ENCODE measurements at places on chromosomes 2 and 18. TPM values are rescaled to one million over a fixed set of nuclear protein-coding genes. Genes with fewer than 3 reads are reported as not detected.

GREB1 gene
- total RNA-seq = 0.65 TPM

POTEE gene
- total RNA-seq = 0.50 TPM

DNA sequence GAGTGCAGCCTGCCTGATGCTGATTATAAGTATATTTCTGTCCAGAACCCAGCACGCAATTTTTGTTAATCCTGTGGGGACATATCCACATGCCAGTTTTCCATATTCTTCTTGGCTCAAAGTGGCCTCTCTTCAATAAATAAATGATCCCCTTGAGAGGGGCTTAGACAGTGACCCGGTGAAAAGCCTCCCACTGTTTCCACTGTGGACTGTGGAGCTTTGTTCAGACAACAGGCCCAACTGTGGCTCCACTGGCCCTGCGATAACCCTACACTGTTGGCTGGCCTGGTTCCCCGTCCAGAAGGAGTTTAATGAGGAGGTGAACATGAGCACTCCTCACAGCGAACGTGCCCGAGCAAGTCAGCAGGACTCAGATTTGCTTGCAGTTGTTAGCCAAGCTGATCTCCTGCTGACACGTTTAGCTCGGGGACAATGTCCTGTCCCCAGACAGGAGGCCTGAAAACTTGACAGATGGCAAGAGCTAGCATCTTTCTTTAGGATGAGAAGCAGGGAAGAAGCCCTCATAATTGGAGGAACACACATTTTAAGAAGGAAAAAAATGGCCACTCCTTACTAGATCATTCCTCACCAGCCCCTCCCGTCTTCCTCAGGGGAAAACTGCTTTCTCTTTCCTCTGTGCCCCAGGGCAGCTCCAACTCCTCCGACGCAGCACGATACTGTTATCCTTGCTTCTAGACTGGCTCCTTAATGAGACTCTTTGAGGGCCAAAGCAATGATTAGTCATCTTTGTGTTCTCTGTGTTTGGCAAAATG is 20.0 kb upstream of the MTCL1 start:
- no peak overlapping the region for H3K27ac ChIP-seq
- no peak overlapping the region for H3K4me3 ChIP-seq
- H3K36me3 ChIP-seq = no peaks in the 10 kb centered on the region
- peaks cover 3% of the 10 kb centered on the region for H3K27me3 ChIP-seq

DNA sequence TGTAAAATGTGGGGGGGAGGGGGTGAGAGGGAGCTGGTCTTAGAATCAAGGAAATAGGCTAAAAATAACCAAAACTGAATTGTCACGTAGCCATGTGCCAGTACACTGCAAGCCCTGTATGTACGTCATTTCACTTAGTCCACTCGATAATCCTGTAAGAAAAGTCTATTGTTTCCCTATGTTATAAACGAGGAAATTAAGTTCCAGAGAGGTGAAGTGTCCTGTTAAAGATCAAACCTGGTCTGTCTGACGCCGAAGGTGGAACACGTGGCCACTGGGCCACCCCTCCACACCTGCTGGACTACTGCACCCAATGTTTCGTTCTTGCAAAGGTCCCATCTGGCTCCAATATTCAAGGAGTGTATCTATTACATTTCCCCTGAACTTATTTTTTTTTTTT is 29.6 kb downstream of the TFCP2L1 start:
- DNase-seq = no peak
- H3K4me1 ChIP-seq = no peaks in the 10 kb centered on the region
- H3K27ac ChIP-seq = no peak overlapping the region
- H3K36me3 ChIP-seq = no peaks in the 10 kb centered on the region
- no peak overlapping the region for H3K4me3 ChIP-seq

- no peaks in the 10 kb centered on the region for H3K27me3 ChIP-seq
- peak overlapping the region; percentile 98 for H3K4me3 ChIP-seq
- peak; percentile 74 for DNase-seq
- peaks cover 27% of the 10 kb centered on the region for H3K4me1 ChIP-seq
- peak overlapping the region; percentile 93 for H3K27ac ChIP-seq
Observed at GRCh38 chr2:70994009-70994698, 519 bp downstream of the TEX261 start.

MYL1 gene
- total RNA-seq = not detected

TMEM182 gene
- 6.1 TPM for total RNA-seq

BCL2 gene
- 66.0 TPM for total RNA-seq

GRCh38 chr2:211611061-211611518 is 927.5 kb downstream of the ERBB4 start:
- no peaks in the 10 kb centered on the region for H3K27me3 ChIP-seq
- no peaks in the 10 kb centered on the region for H3K36me3 ChIP-seq

- no peak overlapping the region for H3K27ac ChIP-seq
- no peaks in the 10 kb centered on the region for H3K36me3 ChIP-seq
Observed at GRCh38 chr2:31000970-31001369, 137.3 kb downstream of the GALNT14 start.

GRCh38 chr2:143078104-143078503 is 51.1 kb upstream of the ARHGAP15 start:
- no peak for DNase-seq
- H3K4me1 ChIP-seq = peaks cover under 1% of the 10 kb centered on the region
- no peaks in the 10 kb centered on the region for H3K36me3 ChIP-seq

DNA sequence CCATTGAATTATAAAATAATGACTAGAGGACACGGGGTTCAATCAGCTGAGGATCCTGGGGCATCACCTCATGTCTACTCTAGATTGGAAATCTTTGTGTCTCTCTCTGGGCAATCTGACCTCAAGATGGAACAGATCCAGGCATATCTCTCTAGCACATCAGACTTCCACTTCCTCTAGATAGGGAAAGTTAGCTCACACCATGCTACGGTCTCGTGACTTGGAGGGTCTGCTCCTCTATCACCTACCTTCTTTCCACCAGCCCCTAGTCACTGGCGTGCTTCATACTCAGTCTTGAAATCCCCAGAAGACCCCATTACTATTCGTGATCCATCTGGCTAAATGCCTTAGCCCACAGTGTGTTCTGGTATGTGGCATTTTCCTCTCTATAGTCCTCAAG is 148.8 kb downstream of the ANKRD44 start:
- peaks cover 19% of the 10 kb centered on the region for H3K36me3 ChIP-seq
- no peaks in the 10 kb centered on the region for H3K27me3 ChIP-seq
- H3K27ac ChIP-seq = peak overlapping the region; percentile 56
- H3K4me3 ChIP-seq = no peak overlapping the region
- H3K4me1 ChIP-seq = peaks cover 78% of the 10 kb centered on the region

GRCh38 chr2:62396880-62397279 is 109.1 kb downstream of the TMEM17 start:
- DNase-seq = no peak
- no peak overlapping the region for H3K4me3 ChIP-seq
- H3K4me1 ChIP-seq = no peaks in the 10 kb centered on the region
- no peaks in the 10 kb centered on the region for H3K36me3 ChIP-seq
- peaks cover 5% of the 10 kb centered on the region for H3K27me3 ChIP-seq
- no peak overlapping the region for H3K27ac ChIP-seq

GRCh38 chr2:201955702-201956141 is 77.9 kb upstream of the FZD7 start:
- H3K27ac ChIP-seq = no peak overlapping the region
- H3K27me3 ChIP-seq = peaks cover 15% of the 10 kb centered on the region
- H3K4me1 ChIP-seq = no peaks in the 10 kb centered on the region
- H3K4me3 ChIP-seq = no peak overlapping the region

NOP58 gene
- 180 TPM for total RNA-seq

DSC3 gene
- total RNA-seq = not detected

UBXN2A gene
- 10.5 TPM for total RNA-seq

DNA sequence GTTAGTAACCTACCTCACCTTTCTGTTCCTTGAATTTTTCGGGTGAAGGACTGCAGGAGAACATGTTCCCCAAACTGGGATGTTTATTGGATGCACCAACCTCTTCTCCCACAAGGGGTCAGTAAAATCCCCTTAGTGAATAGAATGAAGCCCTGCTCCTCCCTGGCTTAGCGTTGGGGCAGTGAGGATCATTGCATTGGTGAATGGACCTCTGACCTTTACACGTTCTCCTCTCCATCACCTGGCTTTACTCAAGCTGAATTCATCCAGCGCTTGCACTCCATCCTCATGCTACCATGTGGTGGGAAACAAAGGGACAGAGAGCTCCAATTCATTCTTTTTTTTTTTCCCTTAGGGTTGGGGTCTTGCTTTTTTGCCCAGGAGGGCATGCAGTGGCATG is 157.2 kb downstream of the MIB1 start:
- H3K4me1 ChIP-seq = peaks cover 4% of the 10 kb centered on the region
- no peaks in the 10 kb centered on the region for H3K36me3 ChIP-seq
- H3K4me3 ChIP-seq = no peak overlapping the region
- H3K27ac ChIP-seq = no peak overlapping the region
- H3K27me3 ChIP-seq = peaks cover 13% of the 10 kb centered on the region

- no peaks in the 10 kb centered on the region for H3K27me3 ChIP-seq
- H3K4me1 ChIP-seq = peaks cover 16% of the 10 kb centered on the region
- H3K4me3 ChIP-seq = no peak overlapping the region
- no peak overlapping the region for H3K27ac ChIP-seq
- no peaks in the 10 kb centered on the region for H3K36me3 ChIP-seq
Observed at GRCh38 chr2:216385478-216385877, 13.2 kb upstream of the MARCHF4 start.

GRCh38 chr18:47709556-47709955 is 220.9 kb downstream of the SMAD2 start:
- H3K27ac ChIP-seq = no peak overlapping the region
- peaks cover 4% of the 10 kb centered on the region for H3K27me3 ChIP-seq
- DNase-seq = no peak
- H3K36me3 ChIP-seq = no peaks in the 10 kb centered on the region

DNA sequence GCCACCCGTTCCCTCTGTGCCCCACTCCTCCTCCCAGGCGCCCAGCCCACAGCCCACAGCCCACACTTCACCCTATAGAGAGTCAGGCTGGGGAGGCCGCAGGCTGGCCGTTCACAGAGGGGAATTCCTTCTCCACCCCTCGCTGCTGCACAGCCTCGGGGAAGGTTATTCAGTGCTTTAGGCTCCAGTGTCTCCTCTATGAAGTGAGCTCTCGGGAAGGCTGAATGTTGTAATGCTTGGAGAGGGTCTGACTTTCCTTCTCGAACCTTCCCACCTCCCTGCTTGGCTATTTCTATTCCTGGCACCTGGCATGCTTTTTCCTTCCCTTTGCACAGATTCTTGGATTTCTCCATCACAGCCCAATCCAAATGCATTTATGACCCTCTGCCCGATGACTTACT is 62.5 kb upstream of the SMAD7 start:
- H3K4me3 ChIP-seq = no peak overlapping the region
- no peaks in the 10 kb centered on the region for H3K27me3 ChIP-seq
- no peaks in the 10 kb centered on the region for H3K4me1 ChIP-seq
- no peak overlapping the region for H3K27ac ChIP-seq
- DNase-seq = peak; percentile 1
- H3K36me3 ChIP-seq = no peaks in the 10 kb centered on the region

GRCh38 chr2:121038891-121039616 is 245.9 kb downstream of the TFCP2L1 start:
- DNase-seq = no peak
- no peaks in the 10 kb centered on the region for H3K4me1 ChIP-seq
- H3K27ac ChIP-seq = no peak overlapping the region
- H3K4me3 ChIP-seq = no peak overlapping the region
- H3K36me3 ChIP-seq = no peaks in the 10 kb centered on the region
- peaks cover 1% of the 10 kb centered on the region for H3K27me3 ChIP-seq

CXCR2 gene
- 0.32 TPM for total RNA-seq

DNA sequence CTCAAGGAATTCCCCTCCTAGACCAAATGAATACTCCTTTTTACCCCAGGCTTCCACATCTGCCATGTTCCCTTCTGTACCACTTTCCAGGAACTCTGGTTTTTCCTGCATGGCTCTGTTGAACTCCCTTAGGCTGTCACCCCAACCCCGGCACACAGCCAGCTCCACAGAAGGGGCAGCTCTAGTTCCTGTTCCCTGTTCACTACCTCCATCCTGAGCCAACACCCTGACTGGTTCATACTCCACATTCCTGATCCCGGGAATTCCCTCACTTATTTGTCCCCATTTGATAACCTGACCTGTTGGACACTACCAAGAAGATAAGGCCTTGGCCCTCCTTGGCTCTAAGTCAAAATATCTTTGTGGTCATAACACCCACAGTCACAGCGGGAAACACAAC is 280.9 kb upstream of the RAB6C start:
- no peaks in the 10 kb centered on the region for H3K4me1 ChIP-seq
- H3K36me3 ChIP-seq = no peaks in the 10 kb centered on the region
- no peak for DNase-seq
- H3K27ac ChIP-seq = no peak overlapping the region

DNA sequence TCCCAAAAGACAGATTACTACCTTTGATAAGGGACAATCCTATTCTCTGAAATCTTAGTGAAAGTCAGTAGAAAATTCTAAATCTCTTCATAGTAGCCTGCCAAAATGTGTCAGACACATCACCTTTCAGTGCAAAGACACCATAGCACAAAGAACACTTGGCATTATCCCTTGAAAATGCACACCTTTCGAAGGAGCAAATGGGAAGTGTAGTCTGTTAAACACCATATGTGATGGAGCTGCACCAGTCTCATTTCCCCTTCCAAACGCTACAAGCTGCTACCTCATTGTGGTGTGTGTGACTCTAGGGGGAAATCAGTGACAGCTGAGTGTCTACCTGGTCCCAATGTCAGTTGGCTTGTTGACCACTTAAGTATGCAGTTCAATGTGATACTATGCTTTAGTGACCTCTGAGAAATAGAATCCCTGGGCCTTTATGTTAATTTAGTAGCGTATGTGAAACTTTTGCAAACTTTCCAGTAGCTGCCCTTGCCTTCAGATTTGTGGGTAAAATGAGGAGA is 551.7 kb downstream of the ARHGAP15 start:
- H3K36me3 ChIP-seq = peaks cover 8% of the 10 kb centered on the region
- peaks cover 12% of the 10 kb centered on the region for H3K4me1 ChIP-seq
- H3K4me3 ChIP-seq = no peak overlapping the region
- H3K27ac ChIP-seq = no peak overlapping the region
- H3K27me3 ChIP-seq = no peaks in the 10 kb centered on the region

SLC19A3 gene
- total RNA-seq = not detected

- no peak overlapping the region for H3K27ac ChIP-seq
- no peak overlapping the region for H3K4me3 ChIP-seq
- DNase-seq = no peak
- H3K36me3 ChIP-seq = peaks cover 7% of the 10 kb centered on the region
- H3K27me3 ChIP-seq = no peaks in the 10 kb centered on the region
- H3K4me1 ChIP-seq = peaks cover 78% of the 10 kb centered on the region
Observed at GRCh38 chr2:160338901-160339685, 139.0 kb upstream of the ITGB6 start.

DNA sequence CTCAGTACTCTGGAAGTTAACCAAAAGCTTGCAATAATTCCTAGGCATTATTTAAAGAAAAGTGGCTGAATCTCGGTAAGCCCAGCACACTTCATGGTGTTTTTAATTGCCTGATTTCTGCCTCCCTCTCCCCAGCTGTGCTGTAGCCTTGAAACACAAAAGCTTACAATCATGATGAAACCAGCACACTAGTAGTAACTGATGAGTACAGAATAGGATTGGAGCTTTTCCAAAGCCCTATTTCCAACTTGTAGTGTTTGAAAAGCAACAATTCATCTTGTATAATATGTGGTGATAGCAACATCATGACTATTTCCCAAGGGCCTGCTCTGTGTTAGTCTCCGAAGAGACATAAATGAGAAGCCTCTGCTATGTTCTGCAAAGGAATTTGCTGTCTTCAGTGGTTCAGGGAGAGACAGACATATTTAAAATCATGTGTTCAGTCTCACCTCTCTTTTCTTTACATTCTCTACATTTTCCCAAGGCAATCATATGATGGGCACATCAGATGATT is 1015.0 kb downstream of the BCL11A start:
- H3K4me1 ChIP-seq = no peaks in the 10 kb centered on the region
- H3K27ac ChIP-seq = no peak overlapping the region
- H3K36me3 ChIP-seq = no peaks in the 10 kb centered on the region

ORC2 gene
- total RNA-seq = 80.5 TPM

All from activated CD4-positive, alpha-beta T cell treated with anti-CD3 and anti-CD28 coated beads for 36 hours (primary cell).